ENCODE measurements at places on chromosomes 2 and 18.

- DNase-seq = peak; percentile 43
These were observed 36.3 kb downstream of the STAT4 start for GRCh38 chr2:191114403-191114886.

GRCh38 chr2:185484602-185485001 lies 254.0 kb upstream of the FSIP2 start:
- DNase-seq = no peak

DNA sequence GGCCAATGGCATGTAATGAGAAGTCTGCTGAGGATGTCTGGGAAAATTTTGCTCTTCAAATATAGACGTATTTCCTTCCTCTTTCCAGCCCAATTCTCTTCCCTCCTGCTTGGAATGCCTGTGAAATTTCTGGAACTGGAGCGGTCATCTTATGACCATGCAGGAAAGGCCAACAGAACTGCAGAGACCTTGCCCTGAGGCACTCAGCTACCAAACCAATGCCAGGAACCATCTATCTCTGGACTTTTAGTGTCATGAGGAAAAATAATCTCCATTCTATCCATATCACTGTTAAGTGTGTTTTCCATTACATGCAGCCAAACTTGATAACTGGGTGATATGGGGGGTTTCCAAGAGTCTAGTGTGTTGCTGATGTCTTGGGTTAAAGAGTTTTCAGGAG lies 363.7 kb downstream of the SLC4A3 start:
- DNase-seq = no peak

- DNase-seq = no peak
These were observed 223.1 kb downstream of the AGAP1 start for GRCh38 chr2:235716875-235717496.

DNA sequence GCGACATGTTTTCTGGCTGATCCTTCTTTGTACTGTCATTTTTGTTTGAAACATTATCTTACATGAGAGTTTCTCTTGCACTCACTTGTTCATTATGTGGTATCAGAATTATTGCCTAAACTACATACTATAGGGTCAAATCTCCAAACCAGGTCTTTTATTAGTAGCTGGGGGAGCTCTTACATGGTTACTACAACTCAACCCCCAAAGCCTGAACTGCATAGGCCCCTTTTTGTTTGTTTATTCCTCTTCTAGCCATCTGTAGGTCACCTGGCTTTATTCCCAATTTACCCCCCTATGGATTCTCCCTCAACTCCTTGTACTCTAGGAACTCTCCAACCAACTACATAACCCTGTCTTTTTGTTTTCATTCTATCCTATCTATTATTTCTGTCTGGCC lies 46.7 kb downstream of the PUM2 start:
- no peak for DNase-seq

- no peak for DNase-seq
These were observed 9.4 kb upstream of the PRLH start for GRCh38 chr2:237556773-237557632.

DNA sequence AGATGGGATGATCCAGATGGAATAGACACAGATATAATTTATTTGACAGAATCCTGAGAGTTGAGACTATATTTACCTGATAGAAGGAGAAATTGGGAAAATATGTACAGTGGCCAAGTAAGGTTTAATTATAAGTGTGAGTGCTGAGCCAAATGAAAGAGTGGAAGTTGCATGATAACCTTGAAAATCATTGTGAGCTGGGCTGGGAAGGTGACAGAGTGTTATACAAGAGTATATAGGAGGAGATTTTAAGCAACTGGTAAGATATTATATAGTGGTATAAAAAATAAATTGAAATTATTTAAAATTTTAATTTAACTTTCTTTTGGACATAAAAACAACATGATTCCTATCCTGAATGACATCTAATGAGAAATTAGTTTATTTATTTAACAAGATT lies 340.8 kb downstream of the NUP35 start:
- no peak for DNase-seq

- no peak for DNase-seq
These were observed 33.5 kb downstream of the ODC1 start for GRCh38 chr2:10414591-10414990.

DNA sequence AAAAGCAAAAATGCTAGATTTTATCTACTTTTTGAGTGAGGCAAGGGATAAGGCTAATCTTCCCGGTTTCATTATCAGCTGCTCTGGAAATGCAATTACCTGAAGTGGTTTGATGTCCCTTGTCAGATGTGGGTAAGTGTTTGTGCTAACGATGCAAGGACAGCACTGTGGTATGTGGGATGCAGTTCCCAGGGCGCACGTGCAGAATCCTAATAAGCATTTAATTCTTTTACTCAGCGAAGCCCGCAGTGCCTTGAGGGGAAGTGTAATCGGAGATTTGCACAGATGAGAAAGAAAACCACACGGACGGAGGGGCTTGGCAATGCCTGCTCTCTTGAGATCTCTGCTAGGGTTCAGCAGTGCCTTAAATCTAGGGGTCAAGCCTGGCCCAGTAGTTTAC lies 108.5 kb upstream of the LYPD6 start:
- DNase-seq = no peak

GRCh38 chr2:101387151-101387834 lies at the start of gene CREG2:
Gene CREG2 (minus strand): TSS chr2:101387503. CDS start chr2:101387457, 46 bp downstream.
- DNase-seq = peak; percentile 56

GRCh38 chr18:48028696-48029095 lies 98.2 kb upstream of the SMAD2 start:
- no peak for DNase-seq

GRCh38 chr18:3032721-3033120 lies 19.8 kb upstream of the LPIN2 start:
- no peak for DNase-seq

DNA sequence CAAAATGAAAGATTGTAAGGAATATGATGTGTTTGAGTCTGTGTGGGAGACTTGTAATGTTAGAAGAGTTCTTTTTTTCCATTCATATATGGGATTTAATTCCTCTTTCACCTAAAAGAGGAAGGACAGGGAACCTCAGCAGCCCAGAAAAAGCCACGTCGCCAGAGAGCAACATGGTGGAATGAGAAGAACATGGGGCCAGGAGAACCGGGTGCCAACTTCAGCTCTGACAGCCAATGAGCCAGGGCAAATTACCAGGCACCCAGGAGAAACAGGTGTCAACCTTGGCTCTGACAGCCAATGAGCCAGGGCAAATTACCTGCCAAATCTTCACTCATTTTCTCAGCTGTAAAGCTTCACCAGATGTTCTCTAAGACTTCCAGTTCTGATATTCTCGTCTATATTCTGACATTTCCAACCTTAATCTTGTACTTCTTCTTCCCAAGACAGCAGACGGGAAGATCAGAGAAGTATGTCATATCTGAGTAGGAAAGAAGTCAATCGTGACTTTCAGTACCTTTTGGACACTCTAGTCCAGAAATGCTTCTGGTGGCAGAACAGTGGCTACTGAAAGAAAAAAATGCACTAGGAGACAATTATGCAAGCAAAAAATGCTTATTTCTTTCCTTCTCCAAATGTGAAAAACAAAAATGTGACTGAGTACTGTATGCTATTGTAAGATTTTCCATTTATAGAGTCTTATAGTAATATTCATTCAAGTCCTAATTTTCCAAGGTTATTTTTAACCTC lies 79.2 kb upstream of the COL5A2 start:
- DNase-seq = no peak

DNA sequence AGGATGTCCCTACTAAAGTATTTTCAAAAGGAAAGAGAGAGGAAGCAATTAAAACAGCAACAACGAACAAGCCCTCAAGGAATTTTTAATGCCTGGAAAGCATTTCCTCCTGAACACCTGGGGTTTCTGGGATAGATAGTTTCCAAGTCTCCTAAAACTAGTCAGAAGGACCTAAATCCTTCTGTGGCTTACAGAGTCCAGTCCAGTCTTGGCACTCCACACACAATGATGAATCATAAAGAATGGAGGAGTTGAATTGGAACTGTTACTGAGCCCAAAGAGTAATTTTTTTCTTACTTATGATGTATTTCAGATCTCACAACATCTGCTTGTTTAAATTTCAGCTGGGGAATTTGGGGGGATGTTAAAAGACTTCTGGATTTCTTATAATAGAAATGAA lies 144.6 kb upstream of the SETBP1 start:
- peak; percentile 66 for DNase-seq

GRCh38 chr2:8654483-8654882 lies 27.4 kb upstream of the ID2 start:
- DNase-seq = no peak

DNA sequence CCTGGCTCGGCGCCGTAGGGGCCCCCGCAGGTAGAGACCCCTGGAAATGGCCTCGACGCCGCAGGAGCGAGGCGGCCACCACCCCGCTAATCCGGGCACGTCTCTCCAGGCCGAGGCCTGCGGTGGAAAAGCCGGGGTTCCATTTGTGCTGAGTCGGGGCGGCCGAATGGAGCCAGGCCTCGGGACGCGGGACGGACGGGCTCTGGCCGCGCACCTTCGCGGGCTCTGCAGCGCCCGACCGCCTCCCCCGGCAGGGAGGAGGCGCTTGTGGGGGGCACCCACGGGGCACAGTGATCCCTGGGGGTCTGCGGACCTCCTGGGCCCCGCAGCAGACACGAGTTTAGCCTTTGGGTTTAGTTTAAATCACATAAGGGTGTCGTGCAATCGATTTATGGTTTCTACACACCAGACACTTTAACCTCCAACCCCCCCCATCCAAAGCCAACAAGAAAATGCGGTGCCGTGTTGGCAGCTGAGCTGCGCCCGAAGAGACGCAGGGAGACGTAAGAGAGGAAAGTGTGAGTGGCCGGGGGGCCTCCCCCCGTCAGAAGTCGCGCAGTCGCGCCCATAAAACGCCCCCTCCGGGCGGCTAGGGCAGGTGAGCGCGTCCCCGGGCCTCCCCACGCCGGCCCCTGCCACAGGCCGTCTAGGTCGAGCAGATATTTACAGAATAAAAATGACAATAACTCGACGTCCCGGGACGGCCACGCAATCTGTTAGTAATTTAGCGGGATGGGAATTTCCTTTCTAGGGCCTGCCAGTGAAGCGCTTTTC lies 1.0 kb upstream of the NFATC1 start:
- peak; percentile 66 for DNase-seq

DNA sequence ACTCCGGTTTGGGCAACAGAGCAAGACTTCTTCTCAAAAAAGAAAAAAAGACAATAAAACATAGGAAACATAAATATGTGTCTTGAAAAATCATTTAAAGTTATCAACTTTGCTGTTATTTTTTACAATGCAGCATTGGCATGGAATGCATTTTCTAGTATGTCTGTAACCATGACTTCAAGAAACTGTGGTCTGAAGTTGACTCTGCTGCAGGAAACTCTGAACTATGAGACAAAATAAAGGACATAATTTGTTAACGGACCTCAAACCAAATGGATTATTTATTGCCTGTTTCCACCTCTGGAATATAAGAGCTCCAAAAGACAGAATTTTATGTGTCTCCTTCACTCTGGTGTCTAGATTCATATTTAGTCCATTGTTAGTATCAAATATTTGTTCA lies 79.1 kb downstream of the TRIB2 start:
- no peak for DNase-seq

DNA sequence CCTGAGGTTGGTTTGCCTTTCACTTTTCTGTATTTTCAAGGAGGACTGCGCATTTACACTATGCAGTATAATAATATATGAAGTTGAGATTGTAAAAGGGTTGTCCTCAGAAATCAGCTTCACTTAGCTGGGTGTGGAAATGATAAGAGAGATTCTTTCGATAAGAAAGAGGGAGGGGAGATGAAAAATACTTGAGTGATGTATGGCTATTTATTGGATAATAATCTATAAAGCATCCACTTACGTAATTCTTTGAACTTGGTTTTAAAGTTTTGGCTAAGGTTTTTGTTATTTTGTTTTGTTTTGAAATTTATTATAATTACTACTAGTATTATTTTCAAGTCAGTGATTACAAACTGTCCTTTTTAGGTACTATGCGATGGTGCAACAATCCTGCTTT lies 40.6 kb downstream of the EFEMP1 start:
- DNase-seq = no peak

GRCh38 chr18:57980573-57981307 lies 63.3 kb upstream of the NEDD4L start:
- no peak for DNase-seq

GRCh38 chr2:39469807-39470206 lies 32.7 kb upstream of the MAP4K3 start:
- DNase-seq = peak; percentile 55

- DNase-seq = peak; percentile 9
These were observed 96.0 kb downstream of the UXS1 start for GRCh38 chr2:106098081-106098480.

DNA sequence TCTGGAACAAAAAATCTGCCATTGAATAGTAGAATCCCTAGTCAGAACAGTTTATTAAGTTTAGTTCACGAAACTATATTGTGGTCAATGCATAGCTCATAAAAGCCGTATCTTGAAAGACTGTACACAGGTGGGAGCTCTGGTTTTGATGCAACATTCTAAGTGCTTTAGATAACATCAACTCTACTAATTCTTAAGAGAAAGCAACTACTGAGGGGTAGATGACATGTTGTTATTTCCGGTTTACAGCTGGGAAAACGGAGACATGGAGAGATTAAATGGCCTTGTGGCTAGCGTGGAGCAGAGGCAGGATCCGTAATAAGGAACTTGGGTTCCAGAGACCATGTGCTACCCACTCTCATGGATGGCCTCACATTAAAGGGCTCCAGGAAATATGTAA lies 4.2 kb upstream of the ITGA6 start:
- DNase-seq = no peak

DNA sequence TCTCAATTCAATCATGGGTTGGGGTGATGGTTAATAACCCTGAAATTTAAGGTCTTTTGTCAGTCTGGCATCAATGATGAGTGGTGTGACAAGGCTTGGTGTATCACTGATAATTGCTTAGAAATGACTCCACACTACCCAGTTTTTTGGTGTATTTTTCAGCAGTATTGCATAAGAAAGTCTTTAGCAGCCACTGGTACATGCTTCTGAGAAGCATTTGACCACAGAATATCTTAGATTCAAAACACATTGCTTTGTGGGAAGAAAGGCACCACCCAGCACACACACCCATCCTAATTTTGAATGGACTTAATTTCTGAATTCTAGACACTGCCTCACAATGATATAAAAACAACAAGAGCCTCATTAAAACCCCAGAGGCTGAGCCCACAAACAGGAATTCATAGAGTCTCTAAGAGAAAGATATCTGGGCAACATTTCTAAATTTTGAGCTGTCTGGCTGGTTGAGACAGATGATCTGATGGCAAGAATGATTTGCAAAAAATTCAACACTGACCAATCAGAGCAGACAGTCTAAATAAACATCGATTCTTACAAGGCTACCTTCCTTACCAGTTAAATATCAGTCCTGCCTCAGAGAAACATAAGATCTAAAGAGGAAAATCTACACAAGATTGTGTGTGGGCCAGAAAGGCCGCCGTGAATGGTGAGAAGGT lies 114.7 kb upstream of the CYP1B1 start:
- DNase-seq = peak; percentile 73

All from fibroblast of pulmonary artery (primary cell).